ENCODE measurements at places on chromosomes 2 and 18. TPM values are rescaled to one million over a fixed set of nuclear protein-coding genes. Genes with fewer than 3 reads are reported as not detected.

The UGT1A8 gene
- not detected for total RNA-seq

The MALT1 gene
- total RNA-seq = 23.9 TPM

DNA sequence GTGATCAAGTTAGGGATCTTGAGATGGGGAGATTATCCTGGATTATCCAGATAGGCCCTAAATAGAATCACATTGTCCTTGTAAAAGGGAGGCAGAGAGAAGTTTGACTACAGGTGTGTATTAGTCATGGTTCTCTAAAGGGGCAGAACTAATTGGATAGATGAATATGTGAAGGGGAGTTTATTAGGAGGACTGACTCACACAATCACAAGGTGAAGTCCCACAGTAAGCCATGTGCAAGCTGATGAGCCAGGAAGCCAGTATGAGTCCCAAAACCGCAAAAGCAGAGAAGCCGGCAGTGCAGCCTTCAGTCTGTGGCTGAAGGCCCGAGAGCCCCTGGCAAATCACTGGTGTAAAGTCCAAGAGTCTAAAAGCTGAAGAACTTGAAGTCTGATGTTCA, 275.8 kb downstream of the KCNS3 start:
- DNase-seq = no peak

DNA sequence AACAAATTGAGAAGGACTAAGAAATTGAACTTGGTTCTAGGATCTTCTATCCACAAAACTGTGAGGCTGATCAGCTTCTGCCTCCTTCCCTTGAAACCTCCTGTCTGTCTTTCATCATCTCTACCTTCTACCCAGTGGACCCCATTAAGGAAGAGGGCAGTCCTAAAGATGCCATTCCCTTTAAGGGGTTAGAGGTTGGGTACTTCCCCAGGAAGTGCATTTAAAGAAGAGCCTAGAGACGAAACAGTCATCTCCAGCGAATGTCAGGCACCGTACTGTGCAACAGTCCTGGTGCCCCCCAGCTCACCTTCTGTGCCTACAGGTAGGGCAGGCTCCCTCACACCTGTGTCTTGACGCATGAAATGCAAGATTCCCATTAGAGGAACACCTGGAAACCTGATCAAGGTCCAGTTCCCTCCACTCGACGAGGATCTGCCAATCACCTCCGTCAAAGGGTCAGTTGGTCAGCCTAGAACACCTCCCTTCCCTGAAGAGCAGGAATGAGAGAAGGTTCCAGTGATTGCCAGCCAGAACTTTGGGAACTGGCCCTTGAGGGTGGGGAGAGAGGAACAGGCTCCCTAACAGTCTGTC, 20.9 kb downstream of the LOXHD1 start:
- DNase-seq = no peak

The ADAM23 gene
- total RNA-seq = 0.25 TPM

- no peak for DNase-seq
Measured at GRCh38 chr2:41152318-41152717, 700.4 kb upstream of the SLC8A1 start.

DNA sequence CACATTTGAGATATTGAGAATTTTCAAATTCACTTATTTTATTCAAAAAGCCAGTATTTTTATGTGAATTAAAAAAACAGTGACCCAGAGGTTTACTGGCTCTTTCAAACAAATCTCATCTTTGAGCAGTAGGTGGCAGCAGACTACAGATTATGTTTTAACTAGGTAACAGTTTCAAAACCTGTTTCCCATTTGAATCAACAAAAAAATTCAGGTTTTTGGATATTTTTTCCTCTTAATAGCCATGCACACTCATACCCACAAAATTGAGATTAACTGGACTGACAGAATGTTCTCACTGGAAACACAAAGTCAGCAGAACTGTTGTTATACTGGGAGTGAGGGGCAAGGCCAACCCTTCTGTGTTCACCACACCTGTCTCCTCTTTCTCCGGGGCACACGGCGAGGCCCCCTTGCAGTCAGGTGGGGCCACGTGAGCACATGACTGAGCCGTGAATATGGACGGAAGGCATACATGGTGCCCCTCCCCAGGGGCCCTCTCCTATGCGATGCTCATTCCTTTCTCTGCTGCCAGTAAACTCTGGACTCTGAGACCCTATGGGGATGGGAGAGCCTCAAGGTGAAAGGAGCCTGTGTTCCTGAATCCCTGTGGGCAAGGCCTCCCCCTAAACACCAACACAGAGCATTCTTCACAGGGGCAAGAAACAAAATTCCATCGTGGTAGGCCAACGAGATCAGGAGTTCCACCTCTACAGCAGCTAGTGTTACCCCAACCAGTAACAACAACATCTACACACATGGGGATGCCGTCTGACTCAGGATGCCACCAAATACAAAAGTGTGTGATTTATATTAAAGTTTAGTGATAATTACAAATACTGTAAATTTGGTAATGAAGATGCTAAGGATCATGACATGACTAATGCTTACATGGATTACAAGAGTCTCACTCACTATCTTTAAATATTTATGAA, 80.4 kb downstream of the LPIN2 start:
- no peak for DNase-seq

DNA sequence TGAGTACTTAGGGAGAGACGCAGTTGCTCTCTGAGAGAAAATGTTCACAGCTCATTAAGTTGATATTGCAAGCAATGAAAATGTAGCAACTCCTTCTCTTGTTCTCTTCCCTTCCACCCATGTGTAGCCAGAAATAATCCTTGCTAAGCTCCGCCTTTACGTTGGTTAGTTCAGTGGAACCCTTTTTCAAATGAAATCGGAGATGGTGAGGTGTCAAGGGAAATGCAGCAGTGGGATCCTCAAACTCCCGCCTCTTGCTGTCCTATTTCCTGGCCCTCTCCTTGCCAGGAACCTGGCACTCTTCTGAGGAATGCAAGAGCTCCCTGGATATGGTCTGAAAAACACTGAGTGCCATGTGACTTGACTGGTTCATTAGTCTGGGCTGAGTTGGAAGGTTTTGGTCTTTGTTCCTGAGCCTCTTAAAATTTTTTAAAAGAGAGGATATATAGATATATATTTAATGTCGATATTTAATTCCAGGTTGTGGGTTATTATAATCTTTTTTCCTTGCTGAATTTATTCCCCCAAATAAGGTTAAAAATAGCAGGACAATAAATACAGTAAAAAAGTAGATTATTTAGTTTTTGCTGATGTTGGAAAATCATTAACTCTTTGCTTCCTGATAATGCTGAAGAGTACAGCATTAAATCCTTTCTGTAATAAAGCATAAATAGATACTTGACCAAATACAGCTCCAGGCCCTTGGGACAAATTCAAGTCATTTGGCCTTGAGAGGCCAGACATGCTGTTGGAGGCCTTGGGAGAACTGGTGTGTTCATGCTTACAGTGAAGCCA, 116.2 kb downstream of the EML6 start:
- DNase-seq = no peak

DNA sequence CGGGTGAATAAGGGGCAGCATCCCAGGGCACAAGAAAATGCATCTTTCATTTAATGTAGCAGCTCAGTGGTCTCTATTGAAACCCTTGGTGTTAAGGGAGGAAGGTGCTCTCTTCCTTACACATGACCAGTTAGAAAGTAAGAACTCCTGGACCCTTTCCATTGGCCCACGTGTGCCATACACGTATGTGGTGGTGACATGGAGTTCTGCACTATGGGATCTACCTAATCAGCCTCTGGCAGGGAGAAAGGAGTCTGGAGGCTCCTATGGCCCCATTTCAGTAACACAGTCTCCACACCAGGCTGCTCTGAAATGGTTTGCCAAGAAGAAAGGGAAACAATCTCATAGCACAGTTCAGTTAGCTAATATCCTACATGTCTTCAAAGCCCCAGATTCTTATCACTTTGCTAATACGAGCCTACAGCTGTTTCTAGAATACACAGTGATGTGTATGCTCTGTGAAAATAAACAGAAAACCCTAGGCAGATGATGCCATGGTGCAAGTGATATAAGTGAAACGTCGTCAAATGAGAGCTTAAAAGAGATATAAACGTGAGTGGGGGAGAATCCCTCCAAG, 7.0 kb downstream of the EFEMP1 start:
- DNase-seq = no peak

DNA sequence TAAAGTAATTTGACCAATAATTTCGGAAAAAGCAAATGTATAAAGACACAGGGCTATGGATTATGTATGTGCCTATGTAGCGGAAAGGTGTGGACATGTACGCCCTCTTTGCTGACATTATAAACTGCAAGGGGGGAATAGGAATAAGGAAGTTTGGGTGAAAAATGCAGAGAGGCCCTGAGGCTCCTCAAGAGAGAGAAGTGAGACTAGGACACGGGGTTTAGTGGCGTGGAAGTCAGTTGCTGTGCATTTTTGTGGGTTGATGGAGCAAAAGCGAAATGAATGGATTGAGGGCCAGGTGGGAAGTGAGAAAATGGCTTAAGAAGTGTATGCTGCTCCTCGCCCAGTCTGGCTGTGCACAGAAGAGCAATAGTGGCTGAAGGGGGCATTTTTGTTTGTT, 96.2 kb upstream of the B3GNT7 start:
- no peak for DNase-seq

DNA sequence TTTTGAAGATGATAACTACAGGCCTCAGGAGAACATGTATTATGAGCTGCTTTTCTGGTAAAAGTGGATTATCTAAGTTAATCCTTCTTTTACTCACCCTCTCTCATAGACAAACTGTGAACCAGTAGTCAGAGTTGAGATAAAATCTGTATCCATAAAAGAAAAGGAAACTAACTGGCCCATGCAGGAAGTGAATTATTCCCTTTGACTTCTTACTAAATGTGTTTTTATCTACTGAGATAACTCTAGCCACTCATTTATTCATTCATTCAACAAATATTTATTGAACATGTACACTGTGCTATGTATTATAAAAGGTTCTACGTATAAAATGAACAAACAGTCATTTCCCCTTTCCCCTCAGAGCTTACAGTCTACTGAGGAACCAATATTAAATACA, 10.0 kb downstream of the WDR35 start:
- no peak for DNase-seq

DNA sequence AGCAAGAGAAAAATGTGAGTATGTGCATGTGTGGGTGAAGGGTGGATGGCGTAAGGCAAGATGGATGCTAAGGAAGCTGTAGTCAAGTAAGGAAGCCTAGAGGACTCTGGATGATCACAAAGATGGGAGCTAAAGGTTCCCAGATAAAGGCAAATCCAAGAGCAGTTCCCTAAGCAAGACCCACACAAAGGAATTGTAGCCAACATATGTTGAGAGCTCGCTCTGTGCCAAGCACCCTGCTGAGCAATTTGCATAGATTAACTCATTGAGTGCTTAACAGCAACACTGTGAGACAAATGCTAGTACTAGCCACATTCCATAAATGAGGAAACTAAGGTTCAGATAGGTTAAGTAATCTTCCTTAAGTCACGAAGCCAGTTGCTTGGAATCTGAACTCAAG, 132.6 kb downstream of the C1D start:
- no peak for DNase-seq

The TBR1 gene
- total RNA-seq = not detected

DNA sequence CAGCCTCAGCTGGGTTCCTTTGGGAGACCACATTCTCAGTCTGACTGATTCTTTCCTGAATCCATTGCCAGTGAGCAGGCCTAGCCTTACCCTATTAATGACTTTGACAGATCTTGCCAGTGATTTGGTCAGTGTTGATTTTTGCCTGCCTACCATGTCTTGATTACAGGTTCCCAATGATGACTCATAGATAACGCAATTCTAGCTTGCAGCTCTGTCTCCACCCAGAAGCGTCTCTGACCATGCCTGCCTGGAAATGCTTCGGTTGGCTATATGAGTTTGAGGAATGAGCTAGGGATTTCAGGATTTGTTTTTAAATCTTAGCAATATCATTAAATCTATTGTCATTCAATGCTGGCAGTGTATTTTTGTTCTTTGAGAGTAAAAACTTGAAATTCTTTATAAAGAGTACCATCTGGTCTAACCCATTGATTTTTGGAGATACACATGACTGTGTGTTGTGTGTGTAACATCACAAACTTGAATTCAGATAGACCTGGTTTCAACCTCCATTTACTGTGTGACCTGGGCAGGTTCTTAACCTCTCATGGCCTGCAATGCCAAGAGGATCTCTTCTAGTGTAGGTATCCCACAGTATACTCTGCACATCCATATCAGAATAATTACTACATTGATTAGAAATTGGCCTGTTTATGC, 57.0 kb downstream of the CCDC150 start:
- no peak for DNase-seq

GRCh38 chr18:35991696-35992095, 19.2 kb downstream of the RMP24 start:
- no peak for DNase-seq

The CNRIP1 gene
- not detected for total RNA-seq

The EDAR gene
- total RNA-seq = 0.11 TPM

- no peak for DNase-seq
Measured at GRCh38 chr2:59032499-59032898, 791.4 kb upstream of the FANCL start.
